ENCODE measurements at places on chromosomes 11 and 22.

DNA sequence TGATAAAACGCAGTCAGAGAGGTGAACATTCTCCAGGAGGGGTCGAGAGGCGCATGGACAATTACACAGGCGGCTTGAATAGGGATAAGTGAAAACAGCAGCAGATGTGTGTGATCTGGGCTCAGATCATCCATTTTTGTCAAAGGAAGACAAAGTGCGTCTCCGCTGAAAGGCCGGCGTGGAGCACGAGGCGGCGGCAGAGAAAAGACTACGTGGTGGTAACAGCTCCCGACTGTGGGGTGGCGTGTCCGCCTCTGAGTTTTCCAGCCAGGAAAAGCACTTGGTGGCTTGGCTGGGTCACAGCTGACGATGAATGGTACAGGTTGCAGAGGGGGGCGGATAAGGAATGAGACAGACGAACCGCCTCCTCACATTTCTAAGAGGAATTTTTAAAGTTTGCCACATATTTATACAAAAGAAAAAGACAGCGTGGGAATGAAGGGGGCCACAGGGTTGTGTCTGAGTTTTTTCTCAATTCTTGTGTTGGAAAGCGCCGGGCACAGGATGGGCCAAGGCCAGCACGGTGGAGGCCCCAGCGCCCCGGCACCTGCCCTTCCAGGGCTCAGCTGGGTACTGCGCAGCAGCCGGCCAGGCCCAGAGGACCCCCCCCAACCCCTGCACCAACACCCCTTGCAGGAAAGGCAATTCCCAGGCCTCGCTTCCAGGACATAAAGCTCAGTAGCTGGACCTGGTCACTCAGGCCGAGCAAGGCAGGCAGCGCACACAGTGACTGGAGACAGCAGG, 80.4 kb downstream of the TRMU start:
- DNase-seq: peak; percentile 62

GRCh38 chr11:21774212-21774611, 418.7 kb upstream of the ANO5 start:
- DNase-seq: peak; percentile 41

DNA sequence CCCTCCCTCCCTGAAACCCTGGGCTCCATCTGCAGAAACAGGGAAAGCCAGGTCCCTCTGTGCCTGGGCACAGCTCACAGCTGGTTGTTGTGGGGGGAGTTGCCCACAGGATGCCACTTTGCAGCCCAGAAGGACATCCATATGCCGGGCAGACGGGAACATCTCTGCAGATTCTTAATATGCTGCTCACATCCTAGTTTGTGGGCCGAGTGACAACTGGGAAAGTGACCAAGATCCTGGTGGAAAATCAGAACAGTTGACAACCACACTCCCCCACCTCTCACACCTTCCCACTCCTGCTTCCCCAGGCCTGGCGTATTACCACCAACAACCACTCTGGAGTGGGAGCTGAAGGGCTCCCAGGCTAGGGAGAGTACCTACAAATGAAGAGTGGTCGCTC, 7.3 kb upstream of the SCGB1A1 start:
- DNase-seq: no peak

GRCh38 chr11:1839924-1840779, 1.4 kb downstream of the TNNI2 start:
- no peak for DNase-seq

DNA sequence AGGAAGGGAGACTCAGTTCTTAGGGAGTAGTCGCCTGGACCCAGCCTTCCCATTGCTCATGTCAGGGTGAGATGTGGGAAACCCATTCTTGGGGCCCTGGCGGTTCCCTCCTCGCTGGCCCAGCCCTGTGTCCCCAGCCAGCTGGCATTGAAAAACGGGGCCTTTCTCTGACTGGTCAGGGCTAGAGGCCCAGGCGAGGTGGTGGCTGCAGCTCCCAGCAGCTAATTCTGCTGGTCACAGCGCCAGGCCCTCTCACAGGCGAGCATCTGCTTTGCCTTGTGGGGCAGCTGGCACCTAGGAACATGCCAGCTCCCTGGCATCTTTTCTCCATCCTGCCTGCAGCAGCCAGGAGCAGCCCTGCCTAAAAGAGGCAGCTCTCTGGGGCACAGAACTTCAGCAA, 20.1 kb downstream of the TSPAN18 start:
- no peak for DNase-seq

DNA sequence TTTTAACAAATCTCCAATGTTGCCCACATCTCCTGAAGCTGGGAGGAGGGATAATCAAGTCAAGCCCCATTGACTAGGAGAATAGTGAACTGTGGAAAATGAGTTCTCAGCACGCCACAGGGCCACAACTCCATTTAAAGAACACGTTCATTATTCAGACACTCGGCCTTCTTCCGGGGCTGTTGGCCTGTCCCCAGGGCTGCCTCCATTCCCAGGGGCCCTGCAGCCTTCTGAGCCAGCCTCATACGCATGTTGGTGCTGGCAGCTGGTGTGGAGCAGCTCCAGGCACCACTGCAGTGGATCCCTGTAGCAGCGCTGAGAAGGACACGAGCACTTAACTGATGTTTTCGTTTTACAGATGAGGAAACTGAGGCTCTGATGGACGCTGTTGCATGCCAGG, 87.5 kb upstream of the RCN1 start:
- DNase-seq: peak; percentile 43

DNA sequence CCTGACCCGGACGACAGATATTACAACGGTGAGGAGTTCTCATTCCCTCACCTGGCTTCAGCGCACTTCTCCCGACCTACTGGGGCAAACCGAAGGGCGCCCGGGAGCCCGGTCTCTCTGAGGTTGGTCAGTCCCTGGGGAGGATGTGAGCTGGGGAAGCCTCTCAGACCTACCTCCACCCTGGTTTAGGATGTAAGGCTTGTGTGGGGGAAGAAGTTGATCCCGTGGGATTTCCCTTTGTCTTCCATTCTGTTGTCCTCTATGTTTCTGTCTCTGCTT, 12.3 kb downstream of the ROBO3 start:
- no peak for DNase-seq

DNA sequence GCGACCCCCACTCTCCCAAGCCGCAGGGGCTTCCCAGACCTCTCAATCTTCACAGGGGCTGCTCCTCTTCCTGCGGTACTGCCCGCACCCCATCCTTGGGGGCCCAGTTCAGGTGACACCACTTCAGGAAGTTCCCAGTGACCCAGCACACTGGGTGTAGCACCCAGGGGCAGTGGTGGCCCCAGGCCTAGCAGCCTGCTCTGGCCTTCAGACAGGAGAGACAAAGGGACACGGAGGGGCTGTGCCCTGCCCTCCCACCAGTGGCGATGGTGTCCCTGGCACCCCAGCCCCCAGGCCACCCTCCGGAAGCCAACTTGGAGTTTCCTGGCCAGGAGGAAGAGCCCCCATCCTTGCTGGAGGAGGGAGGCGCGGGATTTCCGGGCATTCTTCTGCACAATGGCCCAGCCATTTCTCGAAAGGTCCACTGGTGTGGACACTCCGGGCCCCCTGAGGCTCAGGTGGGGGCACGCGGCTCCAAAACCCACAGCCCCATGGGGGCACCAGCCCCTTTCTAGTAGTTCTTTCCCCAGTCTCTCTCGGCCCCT, 978 bp upstream of the CLDN5 start:
- DNase-seq: no peak

GRCh38 chr11:64492561-64492960, 98.5 kb upstream of the SLC22A12 start:
- no peak for DNase-seq

- peak; percentile 97 for DNase-seq
Measured at GRCh38 chr22:38218661-38219622, 17.1 kb downstream of the MAFF start.

- DNase-seq: no peak
Measured at GRCh38 chr22:20634560-20635226, 127.3 kb downstream of the MED15 start.

- DNase-seq: peak; percentile 88
Measured at GRCh38 chr11:113778111-113778910, 1.3 kb upstream of the CLDN25 start.

- DNase-seq: no peak
Measured at GRCh38 chr11:105298174-105298573, 158.6 kb upstream of the CARD18 start.

GRCh38 chr22:45583504-45583903, 80.8 kb downstream of the FBLN1 start:
- peak; percentile 34 for DNase-seq

- no peak for DNase-seq
Measured at GRCh38 chr11:1694846-1695547, 2.0 kb upstream of the KRTAP5-6 start.

DNA sequence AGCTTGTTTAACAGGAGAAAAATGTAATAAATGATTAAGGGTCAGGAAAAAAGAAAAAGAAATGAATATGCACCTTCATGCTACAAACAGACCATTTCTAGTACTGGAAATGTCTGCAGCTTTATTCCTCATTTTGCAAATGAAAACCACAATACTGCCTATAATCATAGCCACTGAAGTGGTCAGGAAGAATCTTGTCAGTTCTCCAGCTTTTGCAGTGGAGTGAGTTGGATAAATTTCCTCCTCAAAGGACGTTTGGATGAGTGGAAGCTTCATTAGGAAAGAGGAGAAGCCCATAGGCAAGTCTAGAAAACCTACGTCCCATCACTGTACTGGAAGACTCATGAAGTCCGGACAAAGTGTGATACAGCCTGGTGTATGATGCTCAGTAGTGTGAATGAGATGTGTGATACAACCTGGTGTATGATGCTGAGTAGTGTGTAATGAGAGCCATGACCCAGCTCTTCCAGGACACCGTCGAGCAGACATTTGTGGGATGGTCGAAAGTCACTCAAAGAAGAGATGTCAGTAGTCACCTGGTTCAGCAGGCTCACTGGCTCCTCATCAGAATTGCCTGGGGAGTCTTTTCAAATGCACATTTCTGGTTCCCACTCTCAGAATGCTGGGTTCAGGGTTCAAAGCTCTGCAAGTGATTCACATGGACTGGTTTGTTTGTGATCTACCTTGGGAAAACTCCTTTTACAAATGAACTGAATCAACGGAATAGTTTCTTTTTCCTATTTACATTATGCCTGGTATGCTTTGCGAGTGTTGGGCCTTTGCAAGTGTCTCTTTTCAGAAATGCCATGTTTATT, 101.3 kb downstream of the PDHX start:
- DNase-seq: no peak

- DNase-seq: peak; percentile 70
Measured at GRCh38 chr11:11985016-11985715, 23.3 kb downstream of the DKK3 start.

GRCh38 chr11:2266586-2267305, 3.6 kb downstream of the ASCL2 start:
- DNase-seq: no peak

- DNase-seq: no peak
Measured at GRCh38 chr11:134015556-134015955, 53.3 kb upstream of the JAM3 start.

DNA sequence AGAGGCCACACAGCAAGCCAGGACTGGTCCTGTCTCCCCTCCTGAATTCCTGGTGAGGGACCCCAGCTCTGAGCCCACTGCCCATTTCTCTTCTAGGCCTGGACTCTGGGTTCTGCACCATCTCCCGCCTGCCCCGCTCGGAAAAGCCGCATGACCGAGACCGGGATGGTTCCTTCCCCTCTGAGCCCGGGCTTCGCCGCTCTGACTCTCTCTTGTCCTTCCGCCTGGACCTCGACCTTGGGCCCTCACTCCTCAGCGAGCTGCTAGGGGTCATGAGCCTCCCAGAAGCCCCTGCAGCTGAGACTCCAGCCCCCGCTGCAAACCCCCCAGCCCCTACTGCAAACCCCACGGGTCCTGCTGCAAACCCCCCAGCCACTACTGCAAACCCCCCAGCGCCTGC, 7.7 kb downstream of the CDC42EP1 start:
- no peak for DNase-seq

GRCh38 chr22:20568502-20569058, 61.2 kb downstream of the MED15 start:
- DNase-seq: no peak

- DNase-seq: peak; percentile 71
Measured at GRCh38 chr22:46008836-46009596, 32.1 kb upstream of the WNT7B start.

DNA sequence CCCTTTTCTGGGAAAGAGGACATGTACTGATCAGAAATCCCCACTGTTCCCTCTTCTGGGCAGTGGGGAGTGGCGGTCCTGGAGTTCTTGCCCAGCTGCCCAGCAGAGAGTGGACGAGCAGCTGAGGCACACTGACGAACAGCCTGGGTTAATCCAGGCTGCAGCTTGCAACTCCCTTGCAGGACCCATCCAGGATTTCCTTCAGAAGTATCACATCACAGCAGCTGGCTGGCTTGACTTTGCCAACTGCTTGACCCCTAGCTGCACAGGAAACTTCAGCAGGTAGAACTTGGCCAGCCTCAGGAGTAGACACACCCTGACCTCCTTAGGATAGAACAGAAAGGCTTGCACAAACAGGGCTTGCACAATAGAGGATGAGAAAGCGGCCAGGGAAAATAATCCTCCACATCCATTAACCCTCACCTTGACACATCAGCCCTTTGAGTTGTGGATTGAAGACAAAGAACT, 27.9 kb upstream of the FZD4 start:
- no peak for DNase-seq

DNA sequence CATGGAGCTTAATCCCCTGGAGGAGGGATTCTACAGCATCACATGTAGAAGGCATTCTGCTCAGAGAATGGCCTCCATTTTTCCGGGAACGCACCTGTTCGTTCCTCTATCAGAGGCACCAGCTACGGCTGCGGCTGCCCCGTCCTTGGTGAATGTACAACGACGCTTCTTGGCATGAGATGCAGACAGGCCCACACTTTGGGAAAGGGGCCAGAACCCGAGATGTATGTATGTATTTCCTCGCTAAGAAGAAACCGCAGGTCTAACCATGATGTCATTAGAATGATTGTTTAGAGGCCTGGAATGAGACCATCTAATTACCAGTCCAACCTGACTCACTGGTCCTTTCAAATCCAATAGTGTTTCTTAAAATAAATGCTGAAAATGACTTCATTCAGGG, 1293.4 kb downstream of the TBC1D22A start:
- DNase-seq: no peak

DNA sequence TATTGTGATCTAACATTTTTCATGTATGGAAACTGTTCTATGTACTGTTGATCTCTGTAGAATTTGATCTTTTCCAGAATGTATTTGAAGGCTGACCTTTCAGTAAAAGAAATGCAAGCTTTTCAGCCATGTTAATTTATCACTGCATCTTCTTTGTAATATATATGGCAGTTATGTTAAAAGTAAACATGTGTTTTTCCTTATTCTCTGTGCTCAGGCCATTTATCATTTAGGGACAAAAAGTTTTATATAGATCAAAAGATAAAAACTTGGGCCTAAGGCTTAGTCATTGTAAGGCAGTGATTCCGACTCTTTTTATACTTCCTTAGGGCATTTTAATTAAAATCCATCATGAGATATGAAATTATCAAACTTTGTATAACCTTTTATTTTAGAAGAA, 48.7 kb downstream of the KDM2A start:
- DNase-seq: no peak

- DNase-seq: no peak
Measured at GRCh38 chr22:17074648-17075002, 10.2 kb upstream of the IL17RA start.

DNA sequence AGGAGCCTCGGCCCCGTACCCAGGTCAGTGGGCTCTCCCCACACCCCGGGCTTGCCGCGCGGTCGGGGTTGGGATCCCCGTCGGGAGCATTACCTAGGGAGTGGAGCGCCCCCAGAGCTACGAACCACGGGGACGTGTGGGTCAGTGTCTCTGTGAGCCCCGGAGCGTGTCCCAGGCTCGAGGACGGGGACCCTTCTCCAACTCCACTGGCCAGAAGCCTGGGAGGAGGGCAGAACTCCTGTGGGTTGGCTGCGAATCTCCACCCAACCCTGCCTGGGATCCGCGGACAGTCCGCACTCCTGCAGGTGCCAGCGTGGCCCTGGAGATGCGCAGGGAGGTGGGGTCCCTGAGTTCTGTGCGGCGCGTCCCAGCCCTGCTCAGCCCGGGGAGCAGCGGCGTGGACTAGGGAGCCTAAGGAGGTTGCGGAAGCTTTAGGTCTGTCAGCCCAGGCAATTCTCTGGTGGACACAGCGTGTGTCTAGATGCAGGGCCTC, 346 bp downstream of the PPFIBP2 start:
- DNase-seq: peak; percentile 8

Data from kidney tubule cell (primary cell).